ENCODE measurements at places on chromosomes 3 and 15. TPM values are rescaled to one million over a fixed set of nuclear protein-coding genes. Genes with fewer than 3 reads are reported as not detected.

GRCh38 chr15:68603951-68604350 lies 25.2 kb downstream of the CORO2B start:
- no peak for DNase-seq

DNA sequence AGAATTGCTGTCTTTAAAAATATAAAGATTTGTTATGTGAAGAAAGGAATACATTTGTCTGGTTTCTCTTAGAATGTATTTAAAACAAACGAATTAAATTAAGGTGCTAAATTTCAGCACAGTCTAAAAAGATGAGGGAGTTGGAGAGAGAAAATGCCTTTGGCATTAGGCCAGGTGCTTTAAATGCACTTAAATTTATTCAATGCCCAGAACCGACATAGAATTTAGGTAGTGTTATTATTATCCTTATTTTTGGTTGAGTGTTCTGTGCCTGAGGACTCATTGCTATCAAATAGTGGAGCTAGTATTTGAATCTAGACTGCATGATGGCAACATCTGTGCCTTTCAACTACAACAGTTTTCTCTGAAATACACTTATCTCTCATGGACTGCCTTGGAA lies 287.5 kb downstream of the RBMS3 start:
- no peak for DNase-seq

- DNase-seq: peak; percentile 64
These were observed 181.7 kb downstream of the TPRG1 start for GRCh38 chr3:189353318-189353965.

GRCh38 chr3:39644176-39644575 lies 165.2 kb upstream of the MYRIP start:
- DNase-seq: no peak

DNA sequence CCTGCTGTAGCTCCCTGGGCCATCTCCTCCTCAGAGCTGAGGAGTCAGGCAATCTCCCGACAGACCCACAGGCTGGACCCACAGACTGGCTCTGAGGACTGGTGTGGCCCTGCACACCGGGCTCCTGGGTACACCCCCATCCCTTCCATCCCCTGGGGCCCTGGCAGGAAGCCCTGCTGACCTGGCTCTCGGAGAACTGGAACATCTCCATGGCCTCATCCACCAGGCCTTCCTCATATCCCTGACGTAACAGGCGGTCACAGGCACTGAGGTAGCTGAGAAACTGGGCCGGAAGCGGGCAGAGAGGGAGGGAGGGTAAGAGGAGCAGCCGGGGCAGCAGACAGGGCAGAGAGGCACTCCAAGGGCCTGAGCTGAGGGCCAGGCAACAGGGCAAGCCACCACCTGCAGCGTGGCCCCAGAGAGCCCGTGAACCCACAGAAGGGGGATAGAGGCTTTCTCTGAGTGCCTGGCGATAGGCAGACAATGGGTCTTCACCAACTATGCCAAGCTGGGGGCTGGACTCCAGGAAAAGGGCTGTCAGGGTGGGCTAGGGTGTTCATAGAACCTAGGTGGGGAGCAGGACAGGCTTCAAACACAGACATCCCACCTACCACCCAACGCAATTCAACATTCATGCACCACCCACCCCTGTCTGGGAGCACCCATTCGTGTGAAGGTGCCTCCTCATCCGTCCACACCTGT lies 17.9 kb downstream of the KBTBD13 start:
- DNase-seq: no peak

DNA sequence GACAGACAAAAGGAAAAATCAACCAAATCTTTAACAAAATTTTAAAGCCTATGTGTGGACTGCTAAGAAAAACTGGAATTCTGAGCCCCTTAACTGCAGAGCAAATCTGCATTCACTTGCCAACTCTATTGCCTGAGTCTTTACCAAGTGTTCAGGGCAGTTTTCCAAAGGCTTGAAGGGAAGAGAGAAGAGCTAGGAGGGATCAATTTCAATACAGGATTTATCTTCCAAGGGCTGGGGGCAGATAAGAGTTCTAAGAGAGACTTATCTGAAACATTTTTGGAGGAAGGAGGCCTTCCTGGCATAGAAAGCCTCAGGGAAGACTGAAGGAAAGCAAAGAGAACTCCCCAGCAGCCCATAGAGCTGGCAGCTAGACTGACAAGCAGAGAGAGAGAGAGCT lies 31.4 kb upstream of the LSAMP start:
- DNase-seq: no peak

Gene DUOX2
- total RNA-seq: not detected

DNA sequence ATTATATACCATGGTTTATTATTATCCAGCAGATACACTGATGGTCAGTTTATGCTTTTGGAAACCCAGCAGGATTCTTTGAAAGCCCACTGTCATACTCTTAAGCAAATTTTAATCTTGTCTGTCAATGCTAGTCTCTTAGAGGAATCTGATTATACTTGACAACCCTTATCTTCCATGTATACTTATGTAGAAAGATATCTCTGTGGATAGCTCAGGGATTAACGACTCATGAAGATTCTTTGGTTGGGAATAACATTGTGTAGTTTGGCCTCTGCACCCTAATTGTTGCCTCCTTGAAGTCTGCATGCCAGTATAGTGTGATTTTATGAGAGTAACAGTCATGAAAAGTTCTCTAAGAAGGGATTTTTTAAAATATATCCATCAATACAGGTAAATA lies 33.0 kb downstream of the FILIP1L start:
- DNase-seq: no peak

Gene GHRL
- total RNA-seq: not detected

DNA sequence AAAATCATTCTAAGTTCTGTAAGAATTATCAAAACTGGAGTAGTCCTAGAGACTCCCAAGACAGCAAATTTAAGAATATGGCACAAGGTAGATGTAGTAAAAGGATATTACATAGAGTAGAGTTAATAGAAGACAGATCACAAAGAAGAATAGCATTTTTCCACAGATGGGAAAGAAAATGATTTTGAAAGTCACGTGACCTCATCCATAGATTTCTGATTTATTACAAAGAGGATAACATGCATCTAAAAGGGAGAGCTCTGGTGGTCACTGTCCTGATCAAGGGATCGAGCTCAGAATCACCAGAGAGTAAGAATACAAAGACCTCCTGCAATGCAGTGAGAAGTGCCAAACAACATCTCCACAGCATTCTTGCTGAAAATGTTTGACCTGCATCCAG lies 354.4 kb downstream of the TBL1XR1 start:
- no peak for DNase-seq

Gene PRR20G
- not detected for total RNA-seq

DNA sequence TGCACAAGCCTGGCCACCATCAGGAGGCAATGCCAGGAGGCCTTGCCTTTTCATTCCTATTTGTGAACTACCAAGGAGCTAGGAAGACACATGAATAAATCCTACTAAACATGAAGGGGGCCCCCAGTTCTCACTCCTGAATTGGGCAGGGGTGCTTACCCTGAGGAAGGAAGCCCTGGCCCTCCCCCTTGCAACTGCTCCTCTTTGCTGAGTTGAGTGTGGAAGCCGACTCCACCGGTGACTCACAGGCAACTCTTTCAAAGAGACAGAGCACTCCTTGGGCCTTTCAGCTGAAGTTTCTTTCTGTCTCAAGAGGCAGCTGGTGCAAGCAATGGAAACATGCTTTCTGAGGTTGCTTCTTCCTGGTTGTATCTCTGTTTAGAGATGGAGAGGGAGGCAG lies 1.7 kb downstream of the GABRG3 start:
- no peak for DNase-seq

DNA sequence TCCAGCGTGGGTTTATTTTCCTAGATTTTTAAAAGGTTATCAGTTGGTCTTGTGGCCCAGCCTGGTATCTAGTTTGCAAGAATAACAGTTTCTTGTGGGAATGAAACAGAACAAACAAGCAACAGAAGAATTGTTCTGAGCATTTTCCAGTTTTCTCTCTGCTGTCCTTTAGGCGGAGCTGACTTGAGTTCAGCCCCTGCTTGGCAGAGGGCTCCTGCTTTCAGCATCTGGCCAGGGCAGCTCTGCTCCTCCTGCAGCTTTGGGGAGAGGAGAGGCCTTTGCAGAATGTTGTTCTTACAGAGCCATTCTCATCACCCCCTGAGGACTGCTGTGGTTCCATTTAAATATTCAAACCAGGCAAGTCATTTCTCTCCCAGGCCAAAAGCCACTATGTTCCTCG lies 117.7 kb downstream of the ALDH1A2 start:
- DNase-seq: no peak

DNA sequence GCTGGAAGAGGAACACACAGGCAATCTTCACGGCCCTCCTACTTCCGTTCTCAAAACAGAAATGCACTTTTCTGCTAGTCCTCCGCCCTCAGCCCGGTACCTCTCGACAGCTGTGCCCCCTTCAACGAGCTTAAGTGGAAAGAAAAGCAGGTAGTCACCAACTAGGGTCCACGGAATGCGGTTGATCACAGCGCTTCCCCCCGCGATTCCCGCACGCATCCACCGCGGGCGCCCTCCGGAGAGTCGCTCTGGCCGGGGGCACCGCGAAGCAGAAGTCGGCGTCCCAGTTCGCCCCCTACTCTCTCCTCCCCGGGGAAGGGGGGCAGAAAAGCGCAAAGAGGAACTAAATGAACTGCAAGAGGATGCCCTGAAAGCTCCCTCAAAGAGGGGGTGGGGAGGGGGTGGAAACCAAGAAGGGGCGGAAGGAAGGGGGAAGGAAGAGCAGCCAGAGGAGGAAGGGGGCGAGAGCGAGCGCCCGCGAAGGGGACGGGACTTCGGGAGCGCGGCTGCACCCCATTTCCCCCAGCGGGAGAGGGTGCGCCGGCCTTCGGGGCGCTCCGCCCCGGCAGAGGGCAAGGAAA lies 738 bp downstream of the ACAP2 start:
- no peak for DNase-seq

Gene C3orf70
- total RNA-seq: not detected

GRCh38 chr3:16439163-16439847 lies 74.2 kb downstream of the RFTN1 start:
- DNase-seq: no peak

- peak; percentile 69 for DNase-seq
These were observed 224.0 kb downstream of the SLCO3A1 start for GRCh38 chr15:92077353-92078085.

GRCh38 chr3:143855183-143855582 lies 6.9 kb upstream of the SLC9A9 start:
- no peak for DNase-seq

DNA sequence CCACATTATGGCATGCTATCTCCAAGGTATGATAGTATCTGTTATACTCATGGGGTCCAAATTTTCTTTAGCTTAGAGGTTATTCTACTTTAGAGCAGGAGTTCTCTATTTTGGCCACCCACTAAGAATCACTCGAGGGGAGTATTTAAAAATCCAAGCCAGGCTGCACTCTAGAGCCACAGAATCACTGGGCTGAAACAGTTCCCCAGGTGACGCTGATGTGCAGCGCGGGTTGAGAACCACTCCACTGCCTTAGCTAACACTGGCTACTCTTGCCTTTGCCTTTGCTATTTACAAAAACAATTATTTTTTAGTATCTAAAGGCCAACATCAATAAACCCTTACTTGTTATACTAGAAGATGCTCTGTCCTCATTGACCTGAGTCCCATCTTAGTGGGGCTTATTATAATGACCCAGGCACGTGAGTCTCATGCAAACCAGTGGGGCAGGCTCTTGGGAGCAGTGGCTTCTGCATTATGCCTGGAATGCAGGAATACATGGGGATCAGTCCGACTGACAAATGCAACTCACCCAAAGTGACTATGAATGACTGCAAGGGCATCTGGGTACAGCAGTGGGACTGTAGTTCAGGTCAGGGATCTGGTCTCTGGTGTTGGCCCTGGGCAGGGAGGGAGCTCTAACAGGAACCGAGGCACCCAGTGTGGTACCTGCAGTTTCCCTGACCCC lies 21.7 kb upstream of the CGNL1 start:
- no peak for DNase-seq

DNA sequence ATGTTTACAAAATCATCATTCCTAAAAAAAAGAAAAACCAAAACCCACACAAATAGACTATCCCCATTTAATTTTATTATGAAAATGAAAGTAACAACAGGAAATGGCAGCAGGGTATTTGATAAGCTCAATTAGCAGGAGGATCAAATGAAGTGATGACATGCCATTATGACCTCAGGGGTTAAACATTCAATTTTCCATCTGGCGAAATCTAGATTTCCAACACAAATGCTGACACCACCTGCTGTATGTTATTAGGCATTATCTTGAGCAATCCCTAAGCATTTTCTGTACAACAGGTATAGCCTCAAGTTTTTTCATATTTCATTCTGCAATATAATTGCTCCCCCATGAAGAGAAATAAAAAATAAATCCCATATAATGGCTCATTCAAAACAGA lies 57.1 kb downstream of the SHQ1 start:
- no peak for DNase-seq

DNA sequence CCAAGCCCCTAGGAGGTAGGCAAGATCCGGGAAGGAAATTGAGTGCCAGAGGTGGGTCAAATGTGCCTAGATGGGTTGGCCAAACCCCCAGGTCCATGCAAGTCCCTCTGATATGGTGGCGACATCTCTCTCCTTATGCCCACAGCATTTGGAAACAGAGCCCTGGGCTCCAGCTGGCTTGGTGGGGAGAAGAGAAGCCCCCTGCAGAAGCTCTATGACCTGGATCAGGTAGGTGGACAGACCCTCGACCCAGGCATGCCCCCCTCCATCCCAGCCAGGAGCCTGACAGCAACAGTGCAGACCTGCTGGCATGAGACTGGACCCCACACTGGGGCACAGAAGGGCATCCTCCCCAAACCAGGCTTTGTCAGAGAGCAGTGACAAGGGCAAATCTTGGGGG lies 12.2 kb downstream of the CHST13 start:
- no peak for DNase-seq

GRCh38 chr3:170914690-170915089 lies 6.3 kb upstream of the EIF5A2 start:
- DNase-seq: no peak

DNA sequence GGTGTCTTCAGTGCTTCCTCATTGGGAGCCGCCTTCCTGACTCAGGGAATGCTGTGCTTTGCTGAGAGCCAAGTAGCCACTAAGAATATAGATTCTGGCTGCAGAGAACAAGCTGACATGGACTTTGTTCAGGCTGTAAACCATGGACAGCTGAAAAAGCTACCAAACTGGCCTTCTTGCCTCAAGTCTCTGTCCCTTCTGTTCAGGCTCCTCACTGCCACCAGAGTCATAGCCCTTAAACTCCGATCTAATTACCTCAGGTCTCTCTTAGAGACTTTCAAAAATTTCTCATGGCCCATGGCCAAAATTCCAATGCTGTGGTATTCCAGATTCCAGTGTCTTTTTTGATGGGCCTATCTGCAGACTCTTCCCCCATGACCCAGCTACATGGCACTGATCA lies 19.4 kb upstream of the PTX3 start:
- peak; percentile 35 for DNase-seq

All from PC-3 (cell line).